ENCODE measurements at places on chromosomes 1 and 21.

DNA sequence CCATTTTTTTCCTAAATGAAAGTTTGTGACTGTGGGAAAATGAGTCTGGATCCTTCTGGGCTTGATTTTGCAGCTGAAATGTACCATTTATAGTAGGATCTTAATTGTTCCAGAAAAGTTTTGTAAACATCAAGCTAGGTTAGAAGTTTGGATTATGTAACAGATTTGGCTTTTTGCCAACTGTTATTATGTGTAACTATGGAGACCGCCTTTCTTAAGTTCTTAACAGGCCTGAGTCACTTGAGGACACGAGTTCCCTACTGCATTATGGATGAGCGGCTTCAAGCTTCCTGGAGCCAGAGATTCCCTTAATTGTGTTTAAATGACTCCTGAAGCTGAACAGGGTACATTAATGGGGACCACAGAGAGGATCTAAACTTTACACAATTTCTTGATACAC lies 22.2 kb downstream of the SLC25A33 start:
- DNase-seq = no peak

DNA sequence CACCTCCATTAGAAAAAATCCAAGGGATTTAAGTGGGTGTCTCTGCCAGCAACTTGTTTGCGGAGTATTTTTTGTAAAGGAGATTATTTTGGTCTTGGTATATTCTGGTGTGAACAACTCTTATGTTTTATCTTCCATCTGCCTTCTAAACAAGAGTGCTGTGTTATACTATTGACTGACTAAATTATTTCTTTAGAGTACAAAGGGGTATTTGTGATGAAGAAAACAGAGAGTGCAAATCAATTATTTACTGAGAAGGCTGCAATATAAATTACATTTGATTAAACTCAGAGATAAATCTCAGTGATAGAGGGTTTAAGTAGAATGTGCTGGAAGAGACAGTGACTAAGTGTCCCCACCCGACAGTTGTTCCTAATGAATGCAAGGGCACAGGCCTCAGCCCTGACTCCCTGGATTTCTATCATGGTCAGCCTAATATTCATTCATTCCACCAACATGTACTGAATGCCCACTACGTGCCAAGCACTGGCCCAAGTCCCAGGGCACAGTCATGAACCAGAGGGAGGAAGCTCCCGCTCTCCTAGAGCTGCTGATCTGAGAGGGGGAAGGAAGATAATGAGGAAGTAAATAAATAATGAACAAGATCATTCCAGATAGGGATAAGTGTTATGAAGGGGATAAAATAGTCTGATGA lies 196.9 kb upstream of the C8B start:
- DNase-seq = no peak

- no peak for DNase-seq
Observed at GRCh38 chr21:44701541-44701940, 4.6 kb downstream of the KRTAP10-12 start.

- DNase-seq = no peak
Observed at GRCh38 chr1:157438146-157438545, 114.2 kb downstream of the FCRL5 start.

DNA sequence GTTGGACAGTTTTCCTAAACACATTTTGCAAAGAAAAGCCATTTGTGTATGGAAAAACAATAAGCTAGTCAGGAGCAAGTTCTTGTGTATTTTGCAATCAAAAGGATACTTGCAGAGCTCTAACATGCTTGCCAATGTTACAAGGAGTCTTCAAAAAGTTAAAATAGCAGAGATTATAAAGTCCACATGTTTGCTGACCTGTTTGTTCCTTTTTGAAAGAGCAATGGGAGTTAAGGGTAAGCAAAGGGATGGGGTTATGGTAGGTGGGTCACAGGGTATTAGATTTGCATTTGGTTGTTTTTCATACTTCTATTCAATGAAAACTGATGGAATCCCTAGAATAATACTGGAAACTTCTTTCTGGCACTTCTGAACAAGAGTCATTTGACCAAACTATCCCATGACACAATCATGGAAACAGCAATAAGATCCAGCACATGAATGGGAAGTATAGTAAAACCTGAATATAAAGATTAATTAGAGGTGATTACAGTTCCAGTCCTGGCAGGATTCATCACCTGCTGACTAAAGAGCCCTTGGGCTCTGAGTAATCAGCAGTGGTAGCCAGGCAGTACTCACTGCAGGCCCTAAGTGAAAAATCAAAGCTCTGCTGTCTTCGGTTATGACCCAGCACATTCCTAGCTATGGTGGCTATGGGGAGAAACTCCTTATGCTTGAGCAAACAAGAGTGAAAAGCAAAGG lies 27.1 kb upstream of the ZC3H11B start:
- no peak for DNase-seq

DNA sequence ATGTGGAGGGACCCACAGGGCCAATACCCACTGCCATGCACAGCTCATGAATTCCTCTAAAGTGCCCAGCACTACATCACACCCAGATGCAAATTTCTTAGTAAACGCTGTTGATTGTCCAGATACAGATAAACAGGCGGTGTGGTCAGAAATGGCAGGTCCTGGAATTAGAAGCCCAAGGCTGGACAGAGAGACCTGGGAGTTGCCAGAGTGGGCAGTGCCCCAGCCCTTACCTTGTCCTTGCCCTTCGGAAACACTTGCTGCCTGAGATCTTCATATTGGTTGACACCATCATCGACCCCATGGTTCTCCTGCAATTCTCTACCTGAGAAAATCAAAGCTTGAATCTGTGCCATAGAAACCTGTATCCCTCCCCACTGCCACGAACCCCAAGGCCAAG lies 149.3 kb upstream of the ETV3 start:
- DNase-seq = no peak

DNA sequence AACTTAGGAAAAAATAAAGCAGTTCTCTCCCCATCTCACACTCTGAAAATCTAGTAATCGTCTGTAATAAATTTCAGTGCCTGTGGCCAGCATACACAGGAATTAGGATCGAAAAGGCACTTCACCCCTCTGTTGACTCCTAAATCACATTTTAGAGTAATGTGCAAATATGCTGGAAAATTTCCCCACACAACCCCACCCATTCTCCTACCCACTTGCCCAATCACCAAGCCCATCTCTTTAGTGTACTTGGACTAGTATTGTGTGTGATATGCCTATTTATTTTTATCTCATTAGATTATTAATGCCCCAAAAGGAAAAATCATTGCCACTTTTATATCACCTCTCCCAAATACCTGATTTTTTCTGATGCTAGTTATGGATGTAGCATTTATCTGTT lies 323.3 kb downstream of the ASTN1 start:
- DNase-seq = no peak

- no peak for DNase-seq
Observed at GRCh38 chr1:230152999-230153398, 86.0 kb downstream of the GALNT2 start.

GRCh38 chr1:95116580-95117206 lies 462 bp upstream of the TLCD4 start:
- no peak for DNase-seq

- DNase-seq = no peak
Observed at GRCh38 chr1:20723537-20724363, 5.9 kb upstream of the KIF17 start.

DNA sequence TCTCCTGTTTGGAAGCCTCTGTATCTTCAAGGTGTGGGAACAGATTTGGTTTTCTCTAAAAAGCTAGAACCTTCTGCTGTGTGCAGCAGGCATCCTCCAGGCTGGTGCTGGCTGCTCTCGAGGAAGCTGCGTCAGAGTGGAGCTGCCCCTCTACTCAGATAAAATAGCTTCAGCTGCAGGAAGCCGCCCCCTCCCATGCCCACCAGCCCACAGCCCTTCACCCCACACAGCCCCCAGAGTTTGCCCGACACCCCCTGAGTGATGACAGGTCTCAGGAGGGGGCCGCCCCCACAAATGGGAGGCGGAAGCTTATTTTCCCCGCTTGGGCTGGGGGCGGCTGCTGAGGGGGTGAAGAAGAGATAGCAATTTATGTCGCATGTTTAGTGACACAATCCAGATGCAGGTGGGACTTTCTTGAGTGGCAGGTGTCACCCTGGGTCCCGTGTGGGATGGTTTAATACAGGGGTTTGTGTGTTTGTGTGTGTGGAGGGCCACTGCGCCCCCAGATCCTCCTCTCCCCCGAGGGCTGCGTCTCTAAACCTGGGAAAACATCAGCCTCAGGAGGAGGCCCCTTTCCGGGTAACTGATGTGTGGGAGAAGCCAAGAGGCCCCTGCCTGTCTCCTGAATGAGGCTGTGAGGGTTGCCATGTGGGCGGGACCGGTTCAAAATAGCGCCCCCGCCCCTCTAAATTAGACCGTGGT lies 55.4 kb downstream of the STUM start:
- no peak for DNase-seq

- no peak for DNase-seq
Observed at GRCh38 chr1:67609577-67610341, 75.2 kb upstream of the GADD45A start.

GRCh38 chr1:112337028-112337531 lies 58.9 kb upstream of the CTTNBP2NL start:
- no peak for DNase-seq

DNA sequence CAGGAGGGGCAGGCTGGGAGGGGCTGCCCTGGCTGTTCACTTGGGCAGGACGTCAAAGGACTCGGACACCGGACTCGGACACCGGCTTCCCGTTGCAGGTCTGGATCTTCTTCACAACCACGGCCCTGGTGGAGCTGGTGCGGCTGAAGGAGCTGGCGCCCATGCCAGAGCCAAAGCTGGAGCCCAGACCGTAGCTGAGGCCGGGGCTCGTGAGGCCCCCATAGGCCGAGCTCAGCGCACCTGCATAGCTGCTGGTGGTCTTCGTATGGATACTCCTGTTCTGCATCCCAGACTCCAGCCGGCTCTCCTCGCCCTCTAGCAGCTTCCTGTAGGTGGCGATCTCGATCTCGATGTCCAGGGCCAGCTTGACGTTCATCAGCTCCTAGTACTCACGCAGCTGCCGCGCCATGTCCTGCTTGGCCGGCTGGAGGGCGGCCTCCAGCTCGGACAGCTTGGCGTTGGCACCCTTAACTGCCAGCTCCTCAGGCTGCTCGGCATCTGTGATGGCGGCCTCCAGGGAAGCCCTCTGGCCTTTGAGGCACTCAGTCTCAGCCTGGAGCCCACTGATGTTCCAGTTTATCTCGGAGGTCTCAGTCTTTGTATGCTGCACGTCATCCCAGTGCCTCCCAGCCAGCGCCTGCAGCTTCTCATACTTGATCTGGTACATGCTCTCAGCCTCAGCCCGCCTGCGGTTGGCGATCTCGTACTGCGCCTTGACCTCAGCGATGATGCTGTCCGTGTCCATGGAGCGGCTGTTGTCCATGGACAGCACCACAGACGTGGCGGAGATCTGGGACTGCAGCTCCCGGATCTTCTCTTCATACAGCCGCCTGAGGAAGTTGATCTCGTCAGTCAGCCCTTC lies 15.1 kb upstream of the KLF17 start:
- no peak for DNase-seq

GRCh38 chr1:223815865-223816264 lies 29.9 kb downstream of the TP53BP2 start:
- DNase-seq = no peak

DNA sequence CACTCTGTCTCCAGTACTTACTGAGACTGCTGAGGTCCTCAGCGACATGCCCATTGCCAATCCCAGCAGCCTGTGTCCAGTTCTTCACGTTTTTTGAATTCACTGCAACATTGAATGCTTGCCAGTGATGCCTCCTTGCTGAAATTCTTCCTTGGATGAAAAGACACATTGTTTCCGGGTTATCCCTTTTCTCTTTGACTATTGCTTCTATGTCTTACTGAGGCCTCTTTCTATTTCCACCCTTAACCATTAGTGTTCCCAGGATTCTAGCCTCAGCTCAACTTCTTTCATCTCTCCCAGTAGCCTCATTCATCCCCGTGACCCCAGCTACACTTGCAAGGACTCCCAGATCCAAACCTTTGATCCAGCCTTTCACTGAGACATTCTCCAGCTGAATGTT lies 46.5 kb upstream of the KIF26B start:
- no peak for DNase-seq

GRCh38 chr1:225879521-225880221 lies 2.5 kb downstream of the TMEM63A start:
- no peak for DNase-seq

- no peak for DNase-seq
Observed at GRCh38 chr1:30678209-30678608, 45.2 kb downstream of the MATN1 start.

DNA sequence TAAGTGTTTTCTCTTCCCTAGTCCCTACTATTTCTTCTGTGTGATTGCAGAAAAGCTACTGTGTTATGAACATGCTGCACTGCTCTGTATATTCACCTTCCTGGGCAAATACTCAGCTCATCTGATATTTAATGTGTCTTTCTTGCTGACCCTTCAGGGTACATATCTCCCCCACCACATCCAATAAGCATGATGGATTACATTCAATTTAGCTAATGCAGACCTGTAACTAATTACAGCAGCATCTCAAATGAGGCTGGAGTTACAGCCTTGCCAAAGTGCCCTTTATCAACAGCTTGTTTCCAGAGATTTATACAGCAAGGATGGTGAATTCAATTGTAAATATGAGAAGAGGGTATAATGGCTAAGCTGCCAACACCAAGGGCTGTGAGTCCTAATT lies 144.0 kb downstream of the KCNH1 start:
- no peak for DNase-seq

- DNase-seq = no peak
Observed at GRCh38 chr1:44015206-44015605, 16.1 kb downstream of the SLC6A9 start.

DNA sequence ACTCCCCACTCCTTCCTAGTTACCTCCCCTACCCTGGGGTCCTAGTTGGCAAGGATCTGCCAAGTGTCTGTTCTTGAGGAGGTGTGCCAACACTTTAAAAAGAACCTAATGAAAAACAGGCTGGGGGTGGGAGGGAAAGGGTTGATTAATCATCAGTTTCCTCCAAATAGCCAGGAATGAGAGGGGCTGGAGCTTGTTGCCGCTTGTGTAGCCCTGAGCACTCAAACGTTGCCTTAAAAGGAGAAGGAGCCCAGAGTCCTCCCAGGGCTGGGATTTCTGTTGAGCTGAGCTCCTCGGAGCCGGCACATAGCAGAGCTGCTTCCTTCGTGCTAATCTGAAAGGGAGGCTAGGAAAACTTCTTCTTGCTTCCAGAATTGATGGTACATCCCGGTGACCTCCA lies 15.9 kb downstream of the SHISA4 start:
- DNase-seq = no peak

GRCh38 chr1:200774735-200775444 lies 36.2 kb downstream of the CAMSAP2 start:
- DNase-seq = no peak

DNA sequence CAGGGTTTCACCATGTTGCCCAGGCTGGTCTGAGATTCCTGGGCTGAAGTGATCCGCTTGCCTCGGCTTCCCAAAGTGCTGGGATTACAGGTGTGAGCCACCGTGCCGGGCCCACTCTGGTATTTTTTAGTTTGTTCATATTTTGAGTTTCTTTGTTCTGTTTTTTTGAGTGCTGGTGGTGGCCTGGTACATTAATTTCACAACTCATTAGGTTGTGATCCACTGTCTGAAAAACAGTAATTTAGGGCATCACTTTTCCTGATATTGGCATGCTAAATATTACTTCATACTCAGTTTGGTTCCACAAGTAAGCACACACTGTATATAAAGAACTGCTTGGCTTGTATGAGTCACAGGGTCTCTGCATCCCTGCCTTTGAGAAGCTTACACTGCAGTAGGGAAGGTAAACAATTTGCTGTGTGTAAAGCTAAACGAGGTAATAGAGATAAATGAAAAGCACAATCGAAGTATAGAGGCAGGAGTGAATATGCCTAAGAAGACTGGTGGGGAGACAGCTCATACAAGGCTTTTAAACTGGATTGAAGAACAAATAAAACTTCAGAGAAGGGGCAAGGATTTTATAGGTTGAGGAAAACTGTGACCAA lies 7.7 kb downstream of the SNX27 start:
- DNase-seq = no peak

- DNase-seq = no peak
Observed at GRCh38 chr1:39900662-39901463, 854 bp downstream of the MYCL start.

- no peak for DNase-seq
Observed at GRCh38 chr1:153565529-153566374, at the start of gene S100A2. Gene S100A2 (minus strand): TSS chr1:153565844. CDS start chr1:153563877, 1,967 bp downstream.

Data from stimulated activated CD8-positive, alpha-beta memory T cell treated with anti-CD3 and anti-CD28 coated beads, Interleukin-4, amount 100 ng/mL, for 1 hour (primary cell).